Midbrain (tissue), 1 donor: ENCODE measurements at places on chromosomes 2 and 18.
A peak's percentile ranks its signal among the peaks of the same experiment; 100 is the strongest.

DNA sequence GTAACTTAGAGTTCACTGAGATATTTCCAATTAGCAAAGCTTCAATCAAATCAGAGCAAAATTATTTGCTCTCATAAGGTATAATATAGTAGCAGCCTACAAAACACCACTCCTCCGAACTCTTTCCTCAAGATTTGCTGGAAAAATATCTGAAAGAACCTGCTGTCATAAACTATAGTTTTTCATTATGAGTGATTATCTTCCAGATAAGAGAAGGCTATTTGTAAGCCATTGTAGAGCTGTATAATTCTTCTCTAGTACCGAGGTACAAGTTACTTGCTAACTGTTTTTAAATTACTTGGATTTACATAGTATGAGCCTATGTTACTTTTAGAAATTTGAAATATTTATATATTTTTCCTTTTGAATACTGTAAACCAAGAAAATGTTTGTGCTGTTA, 2.1 kb downstream of the NDC80 start:
- no peak for DNase-seq

- DNase-seq = no peak
Observed at GRCh38 chr2:37091873-37092272, 7.6 kb downstream of the GPATCH11 start.

DNA sequence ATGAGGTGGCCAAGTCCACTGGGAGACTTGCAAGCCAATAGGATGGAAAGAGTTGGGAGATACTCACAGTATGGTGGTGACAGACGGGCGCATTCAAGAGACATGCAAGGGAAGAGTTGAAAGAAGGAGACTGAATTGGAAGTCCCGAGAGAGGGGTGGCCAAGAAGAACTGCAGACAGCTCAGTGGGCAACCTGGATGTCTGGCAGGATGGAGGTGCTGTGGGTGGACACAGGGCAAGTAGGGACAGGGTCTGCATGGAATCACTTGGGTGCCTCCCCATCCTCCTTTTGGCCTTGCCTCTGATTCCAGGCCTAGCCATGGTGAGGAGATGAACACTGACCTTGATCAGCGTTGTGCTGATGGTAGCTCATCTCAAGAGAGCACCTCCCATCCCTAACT, 235.7 kb upstream of the COPS8 start:
- no peak for DNase-seq

- no peak for DNase-seq
Observed at GRCh38 chr18:8455661-8456614, 153.3 kb upstream of the RAB12 start.

DNA sequence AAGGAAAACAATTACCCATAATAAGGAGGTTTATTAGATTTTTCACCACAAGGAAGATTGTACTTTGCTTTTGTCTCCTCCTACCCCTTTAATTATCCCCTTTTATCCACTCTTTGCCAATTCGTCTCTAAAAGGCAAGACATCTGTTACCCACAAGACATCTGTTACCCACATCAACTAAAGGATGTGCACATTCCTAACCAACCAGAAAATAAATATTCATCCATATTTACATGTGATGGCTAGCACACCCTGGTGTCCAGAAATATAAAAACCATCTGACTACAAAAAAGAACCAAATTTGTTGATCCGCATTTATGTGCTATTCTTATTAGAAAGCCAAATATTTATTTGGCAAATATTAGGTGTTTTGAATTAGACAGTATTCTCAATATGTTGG, 35.7 kb downstream of the ACVR1C start:
- DNase-seq = peak; percentile 72

GRCh38 chr2:217919204-217919603, 83.6 kb downstream of the TNS1 start:
- no peak for DNase-seq

GRCh38 chr18:42242758-42243157, 287.7 kb downstream of the PIK3C3 start:
- no peak for DNase-seq

DNA sequence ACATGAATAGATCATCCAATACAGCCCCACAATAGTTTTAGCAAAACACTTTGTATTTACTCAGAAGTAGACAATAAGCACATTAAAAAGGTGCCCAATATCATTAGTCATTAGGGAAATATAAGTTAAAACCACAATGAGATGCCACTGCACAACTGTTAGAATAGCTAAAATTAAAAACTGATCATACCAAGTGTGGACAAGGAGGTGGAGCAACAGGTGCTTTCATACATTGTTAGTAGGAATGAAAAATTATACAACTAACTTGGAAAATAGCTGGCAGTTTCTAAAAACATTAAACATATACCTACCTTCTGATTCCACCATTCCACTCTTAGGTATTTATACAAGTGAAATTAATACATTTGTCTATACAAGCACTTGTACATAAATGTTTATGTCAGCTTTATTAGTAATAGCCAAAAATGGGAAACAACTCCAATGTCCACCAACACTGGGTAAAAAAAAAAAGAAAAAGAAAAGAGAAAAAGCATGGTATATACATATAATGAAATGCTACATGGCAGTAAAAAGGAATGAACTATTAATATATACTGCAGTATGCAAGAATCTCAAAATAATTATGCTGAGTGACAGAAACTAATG, 27.6 kb upstream of the UBE2E3 start:
- DNase-seq = no peak

- DNase-seq = no peak
Observed at GRCh38 chr2:108315444-108315934, 26.8 kb downstream of the SULT1C2 start.

DNA sequence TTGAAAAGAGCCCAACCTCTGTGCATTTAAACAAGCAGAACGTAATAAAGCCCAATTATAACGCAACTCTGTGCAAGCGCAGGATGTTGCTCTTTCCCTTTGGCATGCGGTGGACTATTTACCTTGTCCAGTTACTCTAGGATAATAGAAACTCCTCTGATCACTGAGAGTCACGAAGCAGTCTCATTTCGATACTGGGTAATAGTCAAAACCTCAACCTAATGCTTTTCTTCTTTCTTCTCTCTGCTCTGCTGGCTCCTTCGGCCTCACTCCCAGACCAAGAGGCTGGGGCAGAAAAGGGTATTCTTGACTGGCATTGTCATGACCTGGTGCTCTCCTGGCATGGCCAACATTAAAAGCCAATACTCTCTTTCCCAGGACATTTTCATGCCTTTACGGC, 89.7 kb upstream of the GCFC2 start:
- DNase-seq = no peak

- no peak for DNase-seq
Observed at GRCh38 chr2:207848545-207848928, 78.8 kb upstream of the FZD5 start.

DNA sequence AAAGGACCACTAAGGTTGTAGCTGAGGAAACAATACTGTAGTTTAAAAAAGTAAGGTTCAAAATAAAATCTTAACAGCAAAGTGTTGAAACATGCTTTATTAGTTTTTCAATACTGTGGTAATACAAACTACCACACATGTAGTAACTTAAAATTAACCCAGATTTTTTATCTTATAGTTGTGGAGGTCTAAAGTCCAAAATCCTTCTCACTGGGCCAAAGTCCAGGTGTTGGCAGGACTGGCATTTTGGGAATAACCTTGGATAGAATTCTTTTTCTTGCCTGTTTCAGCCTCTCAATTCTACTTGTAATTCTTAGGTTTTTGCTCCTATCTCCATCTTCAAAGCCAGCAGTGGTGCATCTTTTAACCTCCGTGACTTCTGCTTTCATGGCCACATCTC, 942.0 kb downstream of the TSN start:
- DNase-seq = no peak
